ENCODE measurements at places on chromosomes 2 and 18.

DNA sequence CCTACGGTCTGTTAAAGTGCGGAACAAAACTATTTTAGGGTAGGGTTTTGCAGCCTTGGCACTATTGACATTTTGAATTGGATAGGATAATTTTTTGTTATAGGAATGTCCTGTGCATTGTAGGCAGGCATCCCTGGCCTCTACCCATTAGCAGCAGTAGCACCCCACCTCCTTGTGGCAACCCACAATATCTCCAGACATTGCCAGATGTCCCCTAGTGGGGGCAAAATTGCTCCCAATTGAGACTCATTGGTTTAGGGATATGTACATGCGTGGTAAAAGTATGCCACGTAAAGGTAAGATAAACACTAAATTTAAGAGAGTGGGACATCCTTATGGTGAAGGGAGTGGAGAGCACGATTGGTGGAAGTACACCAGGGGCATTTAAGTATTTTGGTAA is 4.6 kb downstream of the MIB1 start:
- no peak for DNase-seq

DNA sequence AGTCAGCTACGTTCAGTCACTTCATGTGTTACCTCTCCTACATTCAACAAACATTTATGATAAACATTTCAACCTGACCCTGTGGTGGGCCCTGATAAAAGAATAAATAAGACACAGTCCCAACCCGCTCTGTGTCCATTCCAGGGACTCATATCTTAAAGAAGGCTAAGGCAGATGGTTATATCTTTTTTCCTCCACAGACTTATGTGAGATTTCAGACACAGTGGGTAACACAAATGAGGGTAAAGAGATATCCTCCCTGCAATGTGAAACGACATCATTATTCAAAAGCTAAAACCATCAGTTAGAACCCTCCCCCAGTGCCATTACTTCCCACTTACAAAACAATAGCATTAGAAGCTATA is 11.1 kb upstream of the HNRNPLL start:
- no peak for DNase-seq

GRCh38 chr2:1992280-1992679 is 248.0 kb upstream of the PXDN start:
- no peak for DNase-seq

DNA sequence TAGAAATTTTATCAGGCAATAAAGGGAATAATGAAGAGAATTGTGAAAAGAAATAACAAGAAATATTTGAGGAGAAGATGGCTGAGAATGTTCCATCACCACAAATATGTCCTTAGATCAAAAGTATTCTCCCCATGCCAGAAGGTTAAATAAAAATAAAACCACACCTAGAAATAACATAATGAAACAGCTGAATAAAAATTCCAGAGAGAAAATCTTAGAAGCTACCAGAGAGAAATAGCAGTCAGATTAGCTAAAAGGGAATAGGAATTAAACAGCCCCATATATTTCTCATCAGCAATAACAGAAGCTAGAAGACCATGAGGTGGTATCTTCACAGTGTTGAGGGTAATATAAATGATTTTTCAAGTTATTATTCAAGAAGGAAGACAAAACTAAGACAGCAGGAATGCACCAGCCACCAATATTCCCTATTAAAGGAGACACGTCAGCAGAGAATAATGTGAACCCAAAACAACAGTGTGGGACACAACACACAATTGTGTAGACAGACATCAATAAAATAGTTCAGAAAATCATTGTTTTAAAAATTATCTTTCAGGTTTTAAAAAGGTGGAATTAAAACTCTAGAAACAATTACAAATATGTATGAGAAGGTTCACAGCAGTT is 82.0 kb upstream of the NEDD4L start:
- DNase-seq = no peak

DNA sequence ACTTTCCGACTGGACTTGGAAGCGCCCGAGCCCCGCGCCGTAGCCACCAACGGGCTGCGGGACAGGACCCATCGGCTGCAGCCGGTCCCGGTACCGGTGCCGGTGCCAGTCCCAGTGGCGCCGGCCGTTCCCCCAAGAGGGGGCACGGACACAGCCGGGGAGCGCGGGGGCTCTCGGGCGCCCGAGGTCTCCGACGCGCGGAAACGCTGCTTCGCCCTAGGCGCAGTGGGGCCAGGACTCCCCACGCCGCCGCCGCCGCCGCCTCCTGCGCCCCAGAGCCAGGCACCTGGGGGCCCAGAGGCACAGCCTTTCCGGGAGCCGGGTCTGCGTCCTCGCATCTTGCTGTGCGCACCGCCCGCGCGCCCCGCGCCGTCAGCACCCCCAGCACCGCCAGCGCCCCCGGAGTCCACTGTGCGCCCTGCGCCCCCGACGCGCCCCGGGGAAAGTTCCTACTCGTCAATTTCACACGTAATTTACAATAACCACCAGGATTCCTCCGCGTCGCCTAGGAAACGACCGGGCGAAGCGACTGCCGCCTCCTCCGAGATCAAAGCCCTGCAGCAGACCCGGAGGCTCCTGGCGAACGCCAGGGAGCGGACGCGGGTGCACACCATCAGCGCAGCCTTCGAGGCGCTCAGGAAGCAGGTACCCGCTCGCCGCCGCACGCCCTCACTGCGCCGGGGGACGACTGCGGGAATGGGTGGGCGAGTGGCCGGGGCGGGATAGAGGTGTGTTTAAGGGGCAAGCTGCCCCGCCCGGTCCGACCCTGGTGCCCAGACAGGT is 713 bp downstream of the ATOH8 start:
- DNase-seq = peak; percentile 59

GRCh38 chr2:134465228-134466105 is 211.6 kb downstream of the MGAT5 start:
- no peak for DNase-seq

GRCh38 chr2:18403921-18404522 is 156.4 kb downstream of the RDH14 start:
- no peak for DNase-seq

DNA sequence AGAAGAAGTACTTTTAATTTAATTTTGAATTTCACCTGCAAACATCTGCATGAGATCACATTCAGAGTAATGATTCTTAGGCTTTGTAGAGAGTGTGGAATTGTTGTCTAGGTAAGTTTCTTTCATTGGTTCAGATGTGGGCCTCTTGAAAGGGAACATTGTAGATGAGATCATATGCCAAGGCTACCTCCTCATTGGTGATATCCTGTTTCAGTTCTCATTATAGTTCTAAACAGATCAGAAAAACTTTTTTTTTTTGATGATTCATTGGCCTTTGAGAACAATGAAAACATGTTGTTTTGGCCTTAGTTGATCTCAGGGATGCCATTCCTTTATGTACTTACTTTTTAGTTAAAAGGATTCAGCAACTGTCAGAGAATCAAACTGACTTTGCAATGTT is 44.5 kb downstream of the EML6 start:
- DNase-seq = no peak

GRCh38 chr18:14221689-14222088 is 89.5 kb upstream of the ZNF519 start:
- DNase-seq = no peak

DNA sequence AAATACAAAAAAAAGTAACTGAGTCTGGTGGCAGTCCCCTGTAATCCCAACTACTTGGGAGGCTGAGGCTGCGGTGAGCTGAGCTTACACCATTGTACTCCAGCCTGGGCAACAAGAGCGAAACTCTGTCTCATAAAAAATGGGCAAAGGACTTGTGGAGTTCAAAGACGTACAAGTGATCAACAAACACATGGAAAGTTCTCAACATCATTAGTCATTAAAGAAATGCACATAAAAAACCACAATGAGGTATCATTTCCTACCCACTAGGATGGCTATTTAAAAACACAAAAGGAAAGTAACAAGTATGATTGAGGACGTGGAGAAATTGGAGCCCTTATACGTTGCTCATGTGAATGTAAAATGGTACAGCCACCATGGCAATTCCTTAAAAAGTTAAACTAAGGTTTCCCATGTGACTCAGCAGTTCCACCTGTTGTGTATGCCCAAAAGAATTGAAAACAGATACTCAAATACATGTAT is 52.3 kb downstream of the RAB10 start:
- no peak for DNase-seq

DNA sequence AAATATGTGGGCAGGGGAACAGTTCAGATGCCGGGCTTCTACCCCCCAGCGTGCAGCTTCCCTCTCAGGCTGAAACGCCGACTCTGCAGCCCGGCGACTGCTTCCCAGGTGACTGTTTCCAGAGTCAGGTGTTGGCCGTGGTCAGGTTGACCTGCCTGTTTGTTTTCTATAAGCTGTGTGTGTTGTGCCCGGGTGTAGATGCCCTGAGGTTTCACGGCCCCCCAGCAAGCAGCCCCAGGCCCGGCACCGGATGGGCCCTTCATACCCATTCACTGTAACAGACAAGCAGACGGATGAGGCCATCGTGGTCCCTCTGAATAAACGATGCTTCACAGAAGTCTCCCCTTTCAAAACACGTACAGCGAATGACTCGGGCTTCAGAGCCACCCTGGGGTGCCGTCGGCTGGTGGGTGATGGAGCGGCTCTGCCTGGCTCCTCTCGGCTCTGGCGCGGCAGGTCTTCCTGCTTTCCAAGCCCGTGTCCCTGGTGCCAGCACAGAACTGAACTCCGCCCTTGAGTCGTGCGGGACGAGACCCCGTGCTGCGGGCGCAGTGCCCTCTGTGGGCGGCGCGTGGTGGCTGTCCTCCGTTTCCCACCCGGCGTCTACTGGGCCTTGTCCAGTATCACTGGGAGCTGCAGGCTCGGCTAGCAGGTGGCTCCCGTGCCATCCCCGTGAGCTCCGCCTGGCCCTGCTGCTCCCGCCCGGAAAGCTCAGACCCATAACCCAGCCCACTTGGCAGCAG is 15.0 kb upstream of the KCNG2 start:
- no peak for DNase-seq

DNA sequence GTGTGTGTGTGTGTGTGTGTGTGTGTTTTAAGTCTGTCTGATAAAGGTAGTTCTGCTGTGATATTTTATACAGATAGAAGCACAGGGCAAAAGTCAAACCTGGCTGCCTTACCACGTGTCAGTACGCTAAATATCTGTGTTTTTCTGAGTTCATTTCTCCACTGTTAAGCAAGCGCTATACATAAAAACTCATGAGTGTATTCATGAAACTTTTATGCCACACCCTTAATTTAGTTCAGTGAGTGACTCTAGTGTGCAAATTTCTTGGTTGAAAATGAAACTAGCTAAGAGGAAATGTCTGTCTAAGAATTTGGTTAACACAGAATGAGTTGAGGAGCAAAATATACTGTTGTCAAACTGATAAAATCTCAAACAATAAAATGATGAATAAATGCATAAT is 11.2 kb downstream of the CASP10 start:
- DNase-seq = peak; percentile 65

DNA sequence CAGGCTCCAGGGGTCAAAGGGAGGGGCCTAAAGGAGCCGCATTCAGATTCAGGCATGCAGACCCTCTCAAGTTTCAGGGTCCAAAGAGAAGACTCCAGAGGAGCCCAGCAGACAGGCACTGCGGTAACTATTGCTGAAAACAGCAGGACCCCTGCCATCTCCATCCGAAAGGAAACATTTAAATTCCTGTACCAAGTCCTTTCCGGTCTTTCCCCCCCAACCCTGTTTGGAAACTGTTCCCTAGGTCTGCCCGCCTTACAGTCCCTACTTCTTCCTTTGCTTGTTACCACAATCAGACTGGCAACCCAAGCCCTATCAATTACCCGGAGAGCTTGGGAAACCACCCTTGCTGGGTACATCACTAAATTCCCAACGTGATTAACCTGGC is 82.0 kb downstream of the DNMT3A start:
- DNase-seq = no peak

GRCh38 chr2:173580956-173581355 is 226.3 kb downstream of the CDCA7 start:
- DNase-seq = no peak

GRCh38 chr18:12520442-12520992 is 112.8 kb downstream of the PRELID3A start:
- no peak for DNase-seq

- DNase-seq = no peak
Measured at GRCh38 chr2:134137182-134137611, 116.7 kb upstream of the MGAT5 start.

GRCh38 chr2:240467149-240467642 is 31.7 kb downstream of the GPC1 start:
- DNase-seq = no peak

GRCh38 chr2:164954186-164954585 is 1.1 kb downstream of the SLC38A11 start:
- no peak for DNase-seq

DNA sequence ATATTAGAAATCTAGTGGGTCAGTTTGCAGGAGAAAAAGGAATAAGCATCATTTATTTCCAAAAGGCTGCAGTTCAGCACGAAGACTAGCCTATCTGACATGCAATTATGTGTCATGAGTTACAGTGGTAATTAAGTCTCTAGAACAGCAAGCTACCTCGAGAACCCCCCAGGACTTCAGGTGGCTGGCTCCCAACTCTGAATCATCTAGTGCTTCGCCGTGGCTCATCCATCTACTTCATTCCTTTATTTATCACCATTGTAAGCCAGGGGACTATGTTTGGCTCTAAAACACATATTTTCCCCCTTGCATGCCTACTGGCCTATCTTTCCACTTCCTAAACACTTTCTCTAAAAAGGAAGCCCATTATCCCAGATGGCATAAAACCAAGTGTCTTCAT is 121.6 kb downstream of the TXNL1 start:
- DNase-seq = no peak

GRCh38 chr2:148802448-148803220 is 72.4 kb upstream of the KIF5C start:
- no peak for DNase-seq

DNA sequence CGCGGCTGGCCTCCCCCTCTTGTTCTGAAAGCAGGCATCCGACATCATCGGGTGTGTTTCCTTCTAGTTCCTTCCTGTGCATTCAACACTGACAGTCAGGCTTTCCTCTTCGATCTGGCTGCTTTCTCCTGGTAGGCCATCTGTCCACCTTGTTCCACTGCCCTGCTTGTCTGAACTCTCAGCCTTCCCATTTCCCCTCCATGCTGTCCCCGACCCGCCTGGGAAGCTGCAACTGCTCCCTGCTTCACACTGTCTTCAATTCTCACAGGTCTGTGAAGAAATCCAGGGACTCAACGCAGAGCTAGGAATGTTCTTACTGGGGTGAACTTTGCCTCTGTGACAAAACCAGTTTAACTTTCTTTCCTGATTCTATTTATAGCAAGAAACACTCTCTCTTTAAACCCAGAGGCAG is 43.0 kb downstream of the KIF3C start:
- DNase-seq = no peak

DNA sequence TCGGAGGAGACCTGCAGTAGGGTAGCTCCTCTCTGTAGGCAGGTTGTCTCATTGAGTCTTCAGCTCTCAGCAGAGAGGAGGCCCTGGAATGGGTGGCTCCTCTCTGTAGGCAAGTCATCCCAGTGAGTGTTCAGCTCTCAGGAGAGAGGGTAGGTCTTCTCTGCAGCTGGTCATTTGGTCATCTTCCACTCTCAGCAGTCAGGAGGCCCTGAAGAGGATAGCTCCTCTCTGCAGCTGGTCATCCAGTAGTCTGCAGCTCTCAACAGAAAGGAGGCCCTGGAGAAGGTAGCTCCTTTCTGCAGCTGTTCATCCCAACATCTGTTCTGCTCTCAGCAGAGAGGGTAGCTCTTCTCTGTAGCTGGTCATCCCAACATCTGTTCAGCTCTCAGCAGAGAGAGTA is 26.0 kb upstream of the RUFY4 start:
- no peak for DNase-seq

GRCh38 chr2:203815541-203815898 is 52.1 kb upstream of the CTLA4 start:
- no peak for DNase-seq

- DNase-seq = peak; percentile 8
Measured at GRCh38 chr2:157194097-157194688, 63.3 kb upstream of the GALNT5 start.

Measured in germinal center (tissue), 1 donor.